ENCODE measurements at places on chromosomes 5 and 9.

DNA sequence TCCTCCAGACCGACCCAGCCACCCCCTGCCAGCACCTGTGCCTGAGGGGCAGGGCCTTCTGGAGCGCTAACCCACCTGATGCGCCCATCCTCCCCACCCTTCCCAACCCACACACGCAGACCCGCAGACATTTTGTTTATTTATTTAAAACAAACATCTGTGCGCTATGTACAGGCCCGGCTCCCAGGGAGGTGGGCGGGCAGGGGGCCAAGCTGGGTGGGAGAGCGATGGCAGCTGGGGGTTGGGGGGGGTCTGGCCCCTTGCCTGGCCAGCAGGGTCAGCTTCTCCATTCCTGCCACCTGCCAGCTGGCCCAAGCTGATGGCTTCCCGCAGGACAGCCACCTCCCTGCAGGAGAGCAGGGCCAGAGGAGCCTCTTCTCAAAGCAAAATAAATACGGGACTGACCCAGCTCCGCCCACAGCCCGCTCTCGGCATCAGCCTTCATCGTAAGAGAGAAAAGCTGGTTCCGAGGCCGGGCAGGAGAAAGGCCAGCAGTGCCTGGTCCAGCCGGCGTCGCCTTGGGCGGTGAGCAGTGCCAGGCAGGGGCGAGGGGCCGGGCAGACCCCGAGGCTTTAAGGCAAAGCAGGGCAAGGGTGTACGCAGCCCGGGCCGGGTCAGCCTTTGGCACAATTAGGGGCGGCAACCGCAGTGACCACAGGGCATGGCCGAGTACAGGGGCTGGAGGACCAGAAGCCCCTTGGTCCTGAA is 10.9 kb upstream of the CLIC3 start:
- no peak for DNase-seq

DNA sequence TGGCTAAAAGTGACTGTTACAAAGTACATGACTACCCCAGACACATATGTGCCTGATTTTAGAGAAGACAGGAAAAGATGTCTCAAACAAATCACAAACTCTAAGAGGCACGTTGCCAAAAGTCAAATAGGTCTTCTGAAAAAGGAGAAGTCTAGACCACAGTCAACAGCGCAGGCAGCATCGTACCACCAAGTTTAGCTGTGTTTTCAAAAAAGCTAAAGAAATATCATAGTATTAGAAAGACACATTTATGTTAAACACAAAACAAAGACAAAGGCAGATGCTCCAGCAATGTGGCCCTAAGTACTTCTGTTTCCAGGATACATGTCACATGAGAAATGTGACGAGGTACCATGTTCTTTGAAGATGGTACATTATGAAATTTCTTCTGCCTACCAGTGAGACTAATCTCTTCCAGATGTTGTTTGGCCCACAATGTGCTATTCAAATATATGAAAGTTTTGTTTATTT is 43.5 kb downstream of the LPAR1 start:
- DNase-seq, result no peak

GRCh38 chr5:147408980-147409379 is 100.9 kb downstream of the DPYSL3 start:
- no peak for DNase-seq

DNA sequence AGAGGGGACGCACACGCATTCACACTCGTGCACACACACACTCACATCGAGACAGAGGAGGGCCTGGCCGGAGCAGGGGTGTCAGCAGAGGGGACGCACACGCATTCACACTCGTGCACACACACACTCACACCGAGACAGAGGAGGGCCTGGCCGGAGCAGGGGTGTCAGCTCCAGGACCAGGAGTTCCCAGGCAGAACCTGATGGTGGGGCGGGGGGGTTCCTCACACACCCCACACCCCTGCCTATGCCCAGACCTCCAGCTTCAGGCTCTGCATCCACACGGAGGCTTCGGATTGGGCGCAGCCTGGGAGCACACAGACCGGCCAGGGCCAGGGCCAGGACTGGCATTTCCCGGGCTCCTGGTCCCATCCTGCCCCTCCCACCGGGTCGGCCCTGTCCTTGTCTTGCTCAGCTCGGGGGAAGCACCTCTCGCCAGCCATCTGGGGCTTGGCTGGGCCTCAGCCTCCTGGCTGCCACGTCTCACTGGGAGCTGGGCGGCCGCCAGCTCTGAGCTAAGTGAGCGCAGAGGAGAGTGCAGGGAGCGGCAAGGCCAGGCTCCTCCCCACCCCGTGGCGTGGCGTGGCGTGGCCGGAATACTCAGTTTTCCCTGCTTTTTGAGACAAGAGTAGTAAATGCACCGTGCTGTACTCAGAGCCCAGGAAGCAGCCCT is 31.3 kb downstream of the ADAMTS2 start:
- no peak for DNase-seq

- no peak for DNase-seq
Observed at GRCh38 chr5:53302529-53302928, 177.9 kb upstream of the FST start.

GRCh38 chr9:116998305-116998704 is 311.2 kb downstream of the TRIM32 start:
- DNase-seq, result no peak

GRCh38 chr5:55564721-55565120 is 30.0 kb upstream of the PLPP1 start:
- DNase-seq, result no peak

- no peak for DNase-seq
Observed at GRCh38 chr5:74322191-74322590, 318.3 kb downstream of the ENC1 start.

- DNase-seq, result no peak
Observed at GRCh38 chr5:172840432-172841154, 6.5 kb downstream of the ERGIC1 start.

GRCh38 chr5:83077662-83078261 is 415 bp downstream of the XRCC4 start:
- DNase-seq, result no peak

DNA sequence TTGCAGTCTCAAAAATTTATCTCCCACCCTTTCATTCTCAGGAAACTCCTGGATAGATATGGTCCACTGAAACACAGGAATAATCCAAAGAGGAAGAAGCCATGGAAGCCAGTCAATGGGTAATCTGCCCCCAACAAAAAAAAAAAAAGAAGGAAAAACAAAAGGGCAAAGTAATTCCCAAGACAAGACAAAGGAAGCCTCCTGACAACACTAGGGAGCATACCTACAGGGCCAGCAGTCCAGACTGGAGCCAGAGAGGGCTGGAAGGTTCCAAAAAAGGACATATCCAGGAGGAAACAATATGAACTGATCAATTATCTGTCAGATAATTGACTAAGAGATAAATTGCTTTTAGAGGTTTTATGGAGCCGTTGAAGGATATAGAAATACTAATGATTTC is 12.9 kb downstream of the FNIP1 start:
- DNase-seq, result no peak

DNA sequence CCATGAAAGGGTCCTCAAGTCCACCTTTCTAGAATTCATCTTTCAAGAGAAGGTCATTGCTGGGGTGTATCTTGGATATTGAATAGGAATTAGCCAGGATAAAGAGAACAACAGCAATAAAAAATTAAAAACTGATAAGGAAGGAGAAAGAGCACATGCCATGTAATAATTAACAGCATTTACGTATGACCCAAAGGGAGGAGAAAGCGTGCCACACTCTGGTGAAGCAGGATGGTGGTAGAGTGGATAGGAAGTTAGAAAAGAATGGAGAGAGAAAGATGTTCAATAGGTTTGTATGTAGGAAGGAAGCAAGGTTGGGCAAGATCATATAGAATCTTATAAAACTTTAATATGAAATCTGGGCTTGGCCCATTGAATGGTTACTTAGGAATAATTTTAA is 751.5 kb downstream of the MAT2B start:
- no peak for DNase-seq

DNA sequence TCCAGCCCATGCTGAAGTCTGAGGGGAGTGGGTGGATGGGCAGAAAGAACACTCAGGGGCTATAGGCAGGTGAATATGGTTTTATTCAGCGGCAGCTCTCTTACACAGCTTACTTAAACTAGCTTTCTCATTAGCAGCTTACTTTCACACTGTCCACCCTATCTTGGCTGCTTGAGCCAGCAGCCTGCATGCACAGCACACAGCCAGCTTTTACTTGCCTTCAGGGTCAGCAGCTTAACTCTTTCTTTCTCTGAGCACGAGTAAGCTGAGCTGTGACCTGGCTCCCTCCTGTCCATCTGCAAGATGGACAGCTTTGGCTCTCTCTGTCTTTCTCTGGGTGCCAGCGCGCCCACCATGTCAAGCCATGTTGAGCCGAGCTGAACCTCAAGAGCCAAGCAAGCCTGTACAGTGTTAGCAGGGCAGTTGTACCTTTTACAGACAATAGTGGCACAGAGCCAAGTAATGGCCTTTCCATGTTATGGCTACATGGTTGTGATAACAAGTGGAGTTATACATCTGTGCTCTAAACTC is 1054.9 kb downstream of the PTPRD start:
- DNase-seq, result no peak

DNA sequence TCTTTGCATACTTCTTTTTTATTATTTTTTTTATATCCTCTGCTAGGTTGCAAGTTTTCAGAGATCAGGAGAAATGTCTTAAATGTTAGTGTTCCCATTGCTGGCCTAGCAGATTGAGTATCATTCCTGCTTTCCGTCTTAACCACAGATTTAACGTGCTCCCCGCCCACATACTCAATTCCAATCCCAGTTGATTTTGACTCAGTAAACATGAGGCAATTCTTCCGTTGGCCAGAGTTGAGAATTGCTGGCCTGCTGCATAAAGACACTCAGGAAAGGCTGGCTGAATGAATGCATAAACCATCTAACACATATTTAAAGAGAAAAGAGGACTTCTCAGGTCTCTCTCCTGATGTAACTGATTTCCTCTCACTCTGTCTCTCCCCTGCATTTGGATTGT is 46.8 kb upstream of the PLPP6 start:
- DNase-seq, result no peak

DNA sequence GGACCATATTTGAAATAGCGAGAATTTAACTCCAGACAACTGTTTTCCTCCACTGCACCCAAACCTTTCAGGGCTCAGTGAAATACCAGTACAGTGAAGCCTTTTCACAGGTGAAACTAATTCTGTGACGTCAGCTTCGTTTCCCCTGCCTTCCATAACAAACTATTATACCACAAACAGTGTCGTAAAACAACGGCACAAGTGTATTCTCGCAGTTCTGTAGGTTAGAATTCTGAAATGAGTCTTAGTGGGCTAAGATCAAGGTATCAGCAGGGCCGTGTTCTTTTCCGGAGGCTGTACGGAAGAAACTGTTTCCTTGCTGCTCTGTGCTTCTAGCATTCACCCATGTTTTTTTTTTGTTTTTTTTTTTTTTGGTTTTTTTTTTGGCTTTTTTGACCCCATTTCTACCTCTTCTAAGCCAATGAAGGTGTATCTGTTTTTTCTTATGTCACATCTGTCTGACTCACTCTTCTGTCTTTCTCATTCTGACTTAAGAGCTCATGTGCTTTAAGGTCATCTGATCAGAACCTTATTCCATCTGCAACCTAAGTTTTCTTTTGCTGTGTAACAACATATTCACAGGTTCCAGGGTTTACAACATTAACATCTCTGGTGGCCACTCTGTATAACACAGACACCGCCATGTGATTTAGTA is 20.1 kb downstream of the ISOC1 start:
- no peak for DNase-seq

DNA sequence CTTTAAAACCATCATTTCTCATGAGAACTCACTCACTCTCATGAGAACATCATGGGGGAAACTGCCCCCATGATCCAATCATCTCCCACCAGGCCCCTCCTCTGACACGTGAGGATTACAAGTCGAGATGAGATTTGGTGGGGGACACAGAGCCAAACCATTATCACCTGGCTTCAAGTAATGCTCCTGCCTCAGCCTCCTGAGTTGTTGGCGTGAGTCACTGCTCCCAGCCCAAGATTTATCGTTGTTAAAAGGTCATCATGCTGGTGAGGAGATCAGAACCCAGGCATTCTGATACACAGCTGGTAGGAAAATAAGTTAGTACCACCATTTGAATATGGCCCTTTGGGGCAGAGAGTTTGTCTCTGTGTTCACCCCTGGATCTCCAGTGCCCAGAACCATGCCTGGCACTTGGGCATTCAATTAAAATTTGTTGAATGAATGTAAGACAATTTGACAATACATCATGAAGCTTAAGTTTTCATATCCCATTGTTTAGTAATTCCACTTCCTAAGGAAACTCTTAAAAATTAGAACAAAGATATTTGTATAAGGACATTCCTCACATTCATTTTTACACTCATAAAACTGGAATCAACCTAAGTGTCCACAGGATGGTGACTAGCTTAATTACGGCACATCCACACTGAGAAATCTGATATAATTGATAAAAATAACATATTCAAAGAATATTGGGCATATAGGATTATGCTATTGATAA is 58.0 kb upstream of the COL15A1 start:
- no peak for DNase-seq

- DNase-seq, result no peak
Observed at GRCh38 chr9:93301911-93302541, 118.1 kb downstream of the WNK2 start.

DNA sequence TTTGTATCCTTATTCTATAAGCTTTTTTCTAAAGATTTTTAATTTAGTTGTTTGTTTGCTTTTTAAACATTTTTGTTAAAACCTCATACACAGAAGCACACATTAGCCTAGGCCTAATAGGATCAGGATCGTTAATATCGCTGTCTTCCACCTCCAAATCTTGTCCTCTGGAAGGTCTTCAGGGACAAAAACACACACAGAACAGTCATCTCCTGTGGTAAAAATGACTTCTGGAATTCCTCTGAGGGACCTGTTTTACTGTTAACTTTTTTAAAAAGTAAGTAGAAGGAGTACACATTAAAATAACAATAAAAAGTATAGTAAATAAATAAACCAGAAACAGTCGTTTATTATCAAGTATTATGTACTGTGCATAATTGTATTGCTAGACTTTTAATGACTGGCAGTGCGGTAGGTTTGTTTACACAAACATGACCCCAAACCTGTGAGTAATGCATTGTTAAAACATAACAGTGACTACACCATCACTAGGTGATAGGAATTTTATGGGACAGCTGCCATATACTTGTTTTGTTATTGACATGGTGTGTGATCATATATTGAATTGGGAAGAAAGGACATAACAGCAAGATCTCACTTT is 109.6 kb downstream of the ZCCHC7 start:
- no peak for DNase-seq

- no peak for DNase-seq
Observed at GRCh38 chr9:130640681-130641080, 23.7 kb upstream of the PRDM12 start.

GRCh38 chr5:16477541-16477940 is 11.9 kb upstream of the ZNF622 start:
- DNase-seq, result no peak

- DNase-seq, result no peak
Observed at GRCh38 chr5:24606971-24607370, 37.8 kb downstream of the CDH10 start.

GRCh38 chr9:32289756-32290155 is 94.7 kb upstream of the ACO1 start:
- DNase-seq, result no peak

- no peak for DNase-seq
Observed at GRCh38 chr9:33375238-33375840, 27.0 kb downstream of the AQP7 start.

DNA sequence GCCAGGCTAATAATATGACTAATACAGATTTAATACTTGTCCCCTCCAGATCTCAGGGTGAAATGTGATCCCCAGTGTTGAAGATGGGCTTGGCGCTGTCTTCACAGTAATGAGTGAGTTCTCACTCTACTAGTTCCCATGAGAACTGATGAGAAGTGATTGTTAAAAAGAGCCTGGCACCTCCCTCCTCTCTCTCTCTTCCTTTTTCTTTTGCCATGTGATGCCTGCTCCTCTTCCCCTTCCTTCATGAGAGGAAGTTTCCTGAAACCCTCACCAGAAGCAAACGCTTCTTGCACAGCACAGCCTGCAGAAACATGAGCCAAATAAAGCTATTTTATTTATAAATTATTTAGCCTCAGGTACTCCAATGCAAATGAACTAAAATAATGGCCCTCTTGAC is 55.2 kb downstream of the GLDC start:
- no peak for DNase-seq
